ENCODE measurements at places on chromosomes 5 and 9.
A peak's percentile ranks its signal among the peaks of the same experiment; 100 is the strongest.

DNA sequence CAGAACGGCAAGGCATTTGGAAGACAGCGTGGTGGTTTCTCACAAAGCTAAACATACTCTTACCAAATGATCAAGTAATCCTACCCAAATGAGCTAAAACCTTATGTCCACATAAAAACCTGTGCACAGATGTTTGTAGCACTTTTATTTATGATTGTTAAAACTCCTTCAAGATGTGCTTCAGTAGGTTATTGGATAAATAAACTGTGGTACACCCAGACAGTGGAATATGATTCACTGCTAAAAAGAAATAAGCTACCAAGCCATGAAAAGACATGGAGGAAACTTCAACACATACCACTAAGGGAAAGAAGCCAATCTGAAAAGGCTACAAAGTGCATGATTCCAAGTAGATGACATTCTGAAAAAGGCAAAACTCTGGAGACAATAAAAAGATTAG lies 94.2 kb downstream of the FOXD1 start:
- no peak for DNase-seq

DNA sequence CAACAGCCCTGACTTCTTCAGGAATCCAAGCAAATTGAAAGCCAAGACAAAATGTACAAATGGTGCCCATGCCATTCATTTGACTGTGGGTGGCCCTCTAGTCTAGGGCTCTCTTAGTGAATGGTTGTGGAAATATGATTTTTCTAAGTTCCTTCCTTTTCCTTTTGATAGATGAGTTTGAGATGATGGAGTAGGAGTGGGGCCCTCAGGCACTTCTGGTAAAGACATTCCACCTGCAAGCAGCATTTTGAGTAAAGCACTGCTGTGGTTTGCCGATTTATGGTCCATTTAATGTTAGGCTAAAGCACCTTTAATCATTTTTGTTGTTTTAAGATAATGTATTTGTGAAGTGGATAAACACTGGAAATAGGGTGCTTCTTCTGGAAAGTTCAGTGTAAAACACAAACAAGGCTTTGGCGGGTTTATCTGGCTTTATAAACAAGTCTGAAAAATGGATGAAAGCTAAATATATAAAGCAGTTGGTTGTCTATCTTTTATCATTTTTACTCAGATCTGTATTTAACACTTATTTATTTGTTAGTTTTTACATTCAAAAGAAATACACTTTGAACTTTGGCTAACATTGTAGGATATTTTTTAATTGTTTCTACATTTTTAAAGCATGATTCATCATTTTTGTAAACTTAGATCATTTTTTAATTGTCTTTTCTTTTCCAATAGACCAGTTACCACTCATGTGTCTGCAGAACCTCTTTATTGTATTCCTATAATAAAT lies 213.5 kb downstream of the PJA2 start:
- DNase-seq = no peak

GRCh38 chr9:129264388-129264787 lies 86.3 kb upstream of the IER5L start:
- no peak for DNase-seq

- DNase-seq = no peak
These were observed 4.3 kb downstream of the GNA14 start for GRCh38 chr9:77643871-77644270.

DNA sequence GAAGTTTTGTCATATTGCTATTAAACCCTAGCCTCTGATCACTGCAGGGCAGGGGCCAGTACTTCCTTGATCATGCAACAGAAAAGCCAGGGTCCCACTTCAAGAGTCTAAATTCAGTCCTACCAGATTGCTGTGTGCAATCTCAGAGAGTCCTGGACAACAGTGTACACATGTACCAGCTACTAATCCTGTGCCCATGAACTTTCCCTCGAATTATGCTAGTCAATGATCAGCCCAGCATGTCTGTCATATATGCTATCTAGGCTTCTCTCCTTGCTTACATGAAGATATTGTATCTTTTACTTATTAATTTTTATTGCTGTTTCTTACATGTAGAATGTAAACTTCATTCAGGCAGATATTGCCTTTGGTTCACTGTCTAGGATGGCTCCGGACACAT lies 367.0 kb downstream of the NTRK2 start:
- no peak for DNase-seq

DNA sequence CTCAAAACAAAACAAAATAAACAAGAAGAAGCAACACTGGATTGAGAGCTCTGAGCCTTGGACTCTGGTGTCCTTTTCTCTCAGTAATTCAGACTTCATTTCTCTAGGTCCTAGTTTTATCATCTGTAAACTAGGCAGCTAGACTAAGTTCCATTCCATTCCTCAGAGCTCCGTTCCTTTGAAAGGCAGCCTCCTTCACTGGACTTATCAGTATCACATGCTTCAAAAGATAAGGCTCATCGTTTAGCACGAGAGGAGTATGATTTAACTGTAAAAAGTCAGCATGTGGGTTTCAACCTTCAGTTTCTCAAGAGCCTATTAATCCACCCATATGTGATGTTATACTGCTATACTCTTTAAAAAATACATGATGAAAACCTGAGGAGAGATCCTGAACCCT lies 1.6 kb downstream of the ATP10B start:
- no peak for DNase-seq

- no peak for DNase-seq
These were observed 15.9 kb downstream of the FBXW5 start for GRCh38 chr9:136928591-136928990.

DNA sequence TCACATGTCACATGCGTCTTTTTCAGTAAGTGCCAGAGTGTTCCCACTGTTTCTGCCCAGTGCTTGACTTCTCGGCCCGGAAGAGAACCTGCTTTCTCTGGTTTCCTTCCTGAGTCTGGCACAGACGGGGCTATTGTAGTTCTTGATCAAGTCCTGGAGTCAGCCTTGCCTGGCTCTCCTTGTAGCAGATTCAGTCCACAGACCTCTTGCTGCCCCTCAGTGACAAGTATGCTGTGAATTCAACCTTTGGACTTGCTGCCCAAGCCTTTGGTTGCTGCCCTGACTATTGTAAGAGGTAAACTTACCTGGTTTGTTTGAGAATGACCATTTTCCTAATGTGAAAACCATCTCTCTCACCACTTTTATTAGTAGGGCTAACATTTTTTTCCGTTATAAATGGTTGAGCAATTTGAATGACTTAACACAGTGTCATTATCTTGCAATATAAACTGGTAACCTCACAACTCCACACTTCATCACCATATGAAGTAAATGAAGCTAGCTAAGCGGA lies 24.7 kb downstream of the ZBTB34 start:
- no peak for DNase-seq

DNA sequence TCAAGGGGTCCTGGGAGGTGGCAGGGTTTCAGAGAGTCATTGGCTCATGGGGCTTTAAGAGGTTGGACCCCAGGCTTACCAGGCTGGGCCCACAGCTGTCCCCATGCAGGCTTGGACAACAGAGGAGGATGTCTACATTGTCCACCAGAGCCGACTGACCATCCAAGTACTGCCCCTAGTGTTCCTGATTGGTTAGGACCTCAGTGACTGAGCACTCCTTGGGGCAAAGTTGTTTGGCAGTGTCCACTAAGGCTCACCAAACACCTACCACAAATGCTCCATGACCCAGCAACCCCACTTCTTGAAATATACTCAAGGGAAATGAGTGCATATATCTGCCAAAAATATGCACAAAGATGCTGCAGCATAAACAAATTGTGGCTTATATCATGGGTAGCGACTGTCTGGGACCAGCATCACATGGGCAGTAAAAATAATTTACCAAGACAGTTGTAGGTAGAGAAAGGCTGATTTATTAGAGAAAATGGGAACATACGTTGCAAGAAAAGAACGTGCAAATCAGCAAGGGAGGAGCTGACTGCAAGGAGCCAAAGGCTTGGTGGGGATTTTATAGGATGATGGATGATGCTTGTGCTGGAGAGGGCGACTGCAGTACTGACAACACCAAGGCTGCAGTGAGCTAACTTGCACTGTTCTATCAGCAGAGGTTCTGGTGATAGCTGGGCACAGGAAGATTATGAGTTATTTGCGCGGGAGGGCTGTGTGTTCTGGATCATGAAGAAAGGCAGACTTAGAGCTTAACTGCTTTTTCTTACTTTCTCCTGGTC lies 265.2 kb downstream of the GADD45G start:
- DNase-seq = peak; percentile 28

Data from left forelimb (tissue), 1 donor.